ENCODE measurements at places on chromosomes 6 and 20. TPM values are rescaled to one million over a fixed set of nuclear protein-coding genes. Genes with fewer than 3 reads are reported as not detected.

- H3K4me3 ChIP-seq: no peak overlapping the region
- peak; percentile 32 for DNase-seq
- peaks cover 5% of the 10 kb centered on the region for H3K4me1 ChIP-seq
- no peaks in the 10 kb centered on the region for H3K36me3 ChIP-seq
- no peaks in the 10 kb centered on the region for H3K27me3 ChIP-seq
Measured at GRCh38 chr6:35302604-35303241, 5.1 kb downstream of the DEF6 start.

DNA sequence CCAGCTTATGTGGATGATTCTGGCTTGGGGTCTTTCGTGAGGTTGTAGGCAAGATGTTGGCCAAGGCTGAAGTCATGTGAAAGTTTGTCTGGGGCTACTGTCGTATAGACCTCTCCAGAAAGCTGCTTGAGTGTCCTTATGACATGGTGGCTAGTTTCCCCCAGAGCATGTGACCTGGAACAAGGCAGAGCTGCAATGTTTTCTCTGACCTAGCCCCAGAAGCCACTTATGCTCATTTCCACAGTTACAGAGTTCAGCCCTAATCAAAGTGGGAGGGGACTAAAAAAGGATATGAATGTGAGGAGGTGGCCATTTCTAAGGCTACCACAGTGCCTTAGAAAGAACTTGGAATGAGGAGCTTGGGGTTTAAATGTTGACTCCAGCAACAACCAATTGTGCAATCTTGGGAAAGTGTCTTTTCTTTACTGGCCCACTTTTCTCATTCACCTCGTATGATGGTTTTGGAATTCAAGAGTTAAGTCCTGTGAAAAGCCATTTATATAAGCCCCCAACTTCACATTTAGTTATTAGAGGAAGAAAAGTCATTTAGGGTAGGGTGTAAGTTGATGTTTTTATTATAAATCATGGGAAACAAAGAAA, 5.9 kb upstream of the ASXL1 start:
- no peaks in the 10 kb centered on the region for H3K36me3 ChIP-seq
- no peak overlapping the region for H3K27ac ChIP-seq
- no peak overlapping the region for H3K4me3 ChIP-seq

- no peak overlapping the region for H3K4me3 ChIP-seq
- no peaks in the 10 kb centered on the region for H3K27me3 ChIP-seq
- no peaks in the 10 kb centered on the region for H3K4me1 ChIP-seq
- H3K27ac ChIP-seq: no peak overlapping the region
- H3K36me3 ChIP-seq: no peaks in the 10 kb centered on the region
- DNase-seq: no peak
Measured at GRCh38 chr20:16293590-16293989, 279.7 kb downstream of the KIF16B start.

- no peaks in the 10 kb centered on the region for H3K36me3 ChIP-seq
- H3K27me3 ChIP-seq: no peaks in the 10 kb centered on the region
- no peak overlapping the region for H3K27ac ChIP-seq
- peak; percentile 53 for DNase-seq
Measured at GRCh38 chr20:60138256-60139220, 180.3 kb downstream of the CDH26 start.

DNA sequence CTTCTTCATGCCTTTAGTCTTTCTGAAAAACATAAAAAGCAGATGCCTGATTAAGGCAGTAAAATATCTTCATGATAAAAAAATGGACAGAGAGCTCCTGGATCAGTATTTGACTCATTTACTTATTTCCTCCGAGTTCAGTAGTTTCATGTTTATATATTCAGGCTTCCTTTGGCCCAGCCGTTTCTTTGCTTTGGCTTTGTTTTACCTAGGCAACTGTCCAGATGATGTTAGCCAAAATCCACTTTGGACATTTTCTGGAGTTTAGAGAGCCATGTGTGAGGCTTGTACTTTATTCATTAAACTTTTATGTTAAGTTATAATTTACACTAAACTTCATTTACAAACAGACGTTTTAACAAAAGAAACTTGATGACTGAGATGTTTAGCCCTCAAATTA, 307.1 kb upstream of the RSPO3 start:
- H3K27me3 ChIP-seq: no peaks in the 10 kb centered on the region
- H3K4me3 ChIP-seq: no peak overlapping the region
- peaks cover 11% of the 10 kb centered on the region for H3K4me1 ChIP-seq
- H3K27ac ChIP-seq: no peak overlapping the region
- peak; percentile 74 for DNase-seq

DNA sequence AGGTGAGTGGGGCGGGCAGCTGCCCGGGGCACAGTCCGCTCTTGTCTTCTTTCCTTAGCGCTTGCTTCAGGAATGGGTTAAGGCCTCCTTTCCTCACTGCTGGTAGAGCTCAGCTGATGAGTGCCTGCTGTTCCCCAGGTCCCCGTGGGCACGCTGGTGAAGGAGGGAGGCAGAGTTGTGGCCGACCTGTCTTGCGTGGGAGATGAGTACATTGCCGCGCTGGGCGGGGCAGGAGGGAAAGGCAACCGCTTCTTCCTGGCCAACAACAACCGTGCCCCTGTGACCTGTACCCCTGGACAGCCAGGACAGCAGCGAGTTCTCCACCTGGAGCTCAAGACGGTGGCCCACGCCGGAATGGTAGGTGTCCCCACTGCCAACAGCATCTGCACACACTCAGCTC, 15.7 kb downstream of the MTG2 start:
- H3K36me3 ChIP-seq: peaks cover 50% of the 10 kb centered on the region
- no peak overlapping the region for H3K27ac ChIP-seq
- DNase-seq: no peak
- H3K27me3 ChIP-seq: no peaks in the 10 kb centered on the region

DNA sequence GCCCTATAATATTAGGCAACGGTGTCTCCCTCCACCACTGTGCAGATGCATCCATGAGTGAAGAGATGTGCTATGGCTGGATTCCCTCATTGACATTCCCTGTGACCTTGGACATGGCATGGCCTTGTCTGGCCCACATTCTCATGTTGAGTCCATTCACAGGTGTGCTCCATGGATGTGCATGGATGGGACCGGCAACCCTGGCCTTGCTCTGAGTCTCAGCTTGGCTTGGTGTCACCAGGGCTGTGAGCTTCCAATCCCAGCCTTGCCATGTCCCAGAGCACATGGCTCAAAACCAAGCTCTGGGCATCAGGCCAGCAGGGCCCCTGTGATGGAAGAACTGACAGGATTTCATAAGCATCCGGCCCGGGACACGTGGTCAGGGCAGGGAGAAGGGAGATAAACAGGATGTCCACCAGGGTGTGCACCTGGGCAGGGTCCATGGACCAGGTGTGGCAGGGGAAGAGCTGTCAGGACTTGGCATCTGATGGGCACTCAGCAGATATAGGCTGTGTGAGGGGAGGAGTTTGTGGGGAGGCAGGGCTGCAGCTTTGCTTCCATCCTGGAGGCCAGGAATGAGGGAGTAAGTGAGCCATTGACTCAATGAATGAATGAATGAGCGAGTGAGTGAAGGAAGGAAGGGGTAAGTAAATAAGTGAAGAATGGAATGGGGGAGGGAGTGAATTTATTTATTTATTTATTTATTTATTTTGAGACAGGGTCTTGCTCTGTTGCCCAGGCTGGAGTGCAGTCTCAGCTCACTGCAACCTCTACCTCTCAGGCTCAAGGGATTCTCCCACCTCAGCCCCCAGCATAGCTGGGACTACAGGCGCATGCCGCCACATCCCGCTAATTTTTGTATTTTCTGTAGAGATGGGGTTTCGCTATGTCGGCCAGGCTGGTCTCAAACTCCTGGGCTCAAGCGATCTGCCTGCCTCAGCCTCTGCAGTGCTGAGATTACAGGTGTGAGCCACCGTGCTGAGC, 15.7 kb downstream of the NRSN2 start:
- DNase-seq: peak; percentile 94

- no peak overlapping the region for H3K27ac ChIP-seq
- peaks cover 25% of the 10 kb centered on the region for H3K4me1 ChIP-seq
- H3K4me3 ChIP-seq: no peak overlapping the region
- DNase-seq: no peak
Measured at GRCh38 chr6:144340541-144341371, 55.6 kb downstream of the UTRN start.

DNA sequence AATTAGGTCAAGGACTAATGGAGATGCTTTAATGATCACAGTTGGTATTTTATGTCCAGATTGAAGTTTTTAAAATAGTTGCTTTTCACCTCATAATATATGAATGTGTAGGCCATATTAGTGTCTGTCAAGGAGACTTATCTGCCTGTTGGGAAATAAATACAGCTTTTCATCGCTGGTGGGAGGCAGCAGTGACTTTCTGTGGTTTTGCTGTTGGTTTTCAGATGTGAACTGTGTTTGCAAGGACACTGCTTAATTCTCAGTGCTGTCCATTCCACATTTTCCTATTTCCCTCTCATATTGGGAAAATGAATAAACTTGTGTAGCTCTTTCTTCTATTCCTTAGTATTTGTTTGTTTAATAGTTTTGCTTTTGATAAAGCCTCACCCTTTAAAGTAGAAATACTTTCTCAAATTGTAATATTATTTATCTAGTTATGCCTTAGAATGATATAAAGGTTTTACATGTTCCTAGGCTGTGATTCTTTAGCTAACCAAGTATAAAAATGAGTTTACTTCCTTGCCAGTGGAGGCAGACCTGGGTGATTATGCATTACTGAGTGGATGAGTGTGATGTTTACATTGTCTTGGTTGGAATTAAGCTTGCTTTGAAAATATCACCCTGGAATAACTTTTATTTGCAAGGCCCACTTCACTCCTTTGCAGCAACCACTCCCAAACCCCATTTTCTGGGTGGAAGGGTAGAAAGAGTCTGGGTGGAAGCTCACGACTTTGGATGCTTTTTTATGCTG, 3.3 kb downstream of the PLCB4 start:
- H3K27me3 ChIP-seq: no peaks in the 10 kb centered on the region
- H3K4me3 ChIP-seq: no peak overlapping the region
- H3K36me3 ChIP-seq: no peaks in the 10 kb centered on the region
- H3K4me1 ChIP-seq: peaks cover 12% of the 10 kb centered on the region
- DNase-seq: no peak

DNA sequence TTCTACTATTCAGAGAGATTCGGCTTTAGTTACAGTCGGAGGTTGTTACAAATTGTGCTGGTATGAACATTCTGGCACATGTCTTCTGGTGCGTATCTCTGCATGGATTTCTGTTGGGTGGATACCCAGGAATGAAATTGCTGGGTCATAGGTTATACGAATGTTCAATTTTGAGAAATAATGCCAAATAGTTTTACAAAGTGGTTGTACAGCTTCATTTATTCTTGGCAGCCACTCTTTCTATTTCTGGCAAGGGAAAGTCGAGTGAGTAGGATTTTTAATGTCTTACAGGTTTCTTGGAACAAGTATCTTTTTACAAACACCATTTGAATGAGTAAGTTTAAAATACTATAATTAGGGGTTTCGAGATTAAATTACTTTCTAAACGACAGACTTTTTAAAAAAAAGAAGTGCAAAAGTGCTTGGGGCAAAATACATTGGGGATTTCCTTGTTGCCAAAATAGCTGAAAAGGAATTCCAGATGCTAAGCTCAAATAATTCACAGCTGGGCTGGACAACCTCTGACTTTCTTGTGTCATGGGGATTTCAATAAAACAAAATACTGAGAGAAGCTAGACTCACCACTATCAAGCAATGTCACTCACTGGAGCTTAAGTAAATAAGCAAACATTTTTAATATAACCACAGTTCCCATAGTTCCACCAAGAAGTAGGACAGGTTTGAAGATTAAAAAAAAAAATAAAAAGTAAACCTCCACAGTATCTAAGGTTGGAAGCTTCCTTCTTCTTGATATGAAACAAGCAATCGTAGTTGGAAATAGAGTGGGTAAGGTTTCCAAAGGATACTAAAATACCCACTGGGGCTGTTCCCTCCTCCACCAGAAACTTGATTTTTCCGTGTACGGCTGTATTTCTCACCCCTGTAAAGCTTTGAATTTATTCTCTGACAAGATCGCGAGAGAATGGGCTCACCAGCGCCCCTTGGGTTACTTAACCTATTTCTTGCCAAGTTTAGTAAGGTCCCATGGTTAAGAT, 21.6 kb upstream of the GFOD1 start:
- no peaks in the 10 kb centered on the region for H3K4me1 ChIP-seq
- no peak overlapping the region for H3K27ac ChIP-seq
- no peaks in the 10 kb centered on the region for H3K36me3 ChIP-seq
- peak; percentile 29 for DNase-seq
- no peak overlapping the region for H3K4me3 ChIP-seq

- no peak overlapping the region for H3K27ac ChIP-seq
- H3K4me3 ChIP-seq: no peak overlapping the region
- DNase-seq: no peak
Measured at GRCh38 chr6:34506718-34507117, 40.8 kb downstream of the PACSIN1 start.

DNA sequence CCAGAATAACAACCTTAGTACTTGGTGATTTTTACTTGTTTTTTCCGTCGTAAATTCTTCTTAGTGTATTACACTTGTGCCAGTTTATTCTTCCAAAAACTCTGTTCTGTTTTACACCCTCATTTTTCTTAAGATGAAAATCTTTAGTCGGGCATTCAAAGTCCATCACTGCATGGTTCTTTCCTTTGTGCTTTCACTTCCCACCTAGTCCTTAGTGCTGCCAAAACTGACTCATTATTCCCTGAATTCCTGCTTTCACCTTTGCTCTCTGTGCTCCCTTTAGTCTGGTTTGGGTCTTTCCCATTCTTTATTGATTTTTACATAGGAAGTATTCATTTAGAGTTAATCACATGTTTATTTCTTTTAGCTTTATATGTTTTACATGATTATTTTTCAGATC, 3.3 kb downstream of the TRMT11 start:
- no peak overlapping the region for H3K27ac ChIP-seq
- no peaks in the 10 kb centered on the region for H3K27me3 ChIP-seq
- H3K4me1 ChIP-seq: no peaks in the 10 kb centered on the region

Gene CAGE1
- total RNA-seq: 0.15 TPM

Gene PACSIN1
- total RNA-seq: 0.15 TPM

Gene KIAA1755
- total RNA-seq: 1.9 TPM

Gene HLA-DQA2
- 15.3 TPM for total RNA-seq

Gene TREML4
- 1.3 TPM for total RNA-seq
